ENCODE measurements at places on chromosomes 6 and 20.

DNA sequence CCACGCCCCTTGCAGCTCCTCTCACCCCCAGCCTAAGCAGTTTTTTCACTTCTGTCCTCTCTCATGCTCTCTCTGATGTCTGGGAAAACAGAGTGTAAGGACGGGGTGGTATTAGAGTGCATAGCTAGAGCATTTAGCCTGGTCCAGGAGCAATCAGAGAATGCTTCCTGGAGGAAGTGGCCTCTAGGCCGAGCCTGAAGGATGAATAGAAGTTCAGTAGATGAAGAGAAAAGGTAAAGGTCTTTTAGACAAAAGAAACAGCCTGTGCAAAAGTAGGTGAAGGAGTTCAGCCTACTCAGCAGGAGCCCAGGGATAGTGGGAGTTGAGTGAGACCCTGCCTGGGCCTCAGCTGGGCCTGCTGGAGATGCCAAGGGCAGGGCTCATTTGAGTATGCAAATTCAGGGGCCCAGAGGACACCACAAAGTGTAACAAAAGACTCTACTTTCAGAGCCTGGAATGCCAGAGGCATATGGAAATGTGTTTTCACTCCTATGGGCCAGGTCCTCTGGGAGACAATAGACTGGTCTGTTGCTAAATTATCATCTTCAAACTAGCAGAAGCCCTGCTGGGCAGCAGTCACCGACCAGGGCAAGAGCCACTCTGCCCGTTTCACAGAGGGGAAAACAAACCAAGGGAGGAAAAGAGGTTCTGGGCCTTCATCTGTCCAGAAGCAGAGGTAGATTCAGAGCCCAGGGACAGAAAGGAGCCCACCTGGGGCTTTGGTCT, 19.7 kb upstream of the TM9SF4 start:
- DNase-seq: peak; percentile 9

DNA sequence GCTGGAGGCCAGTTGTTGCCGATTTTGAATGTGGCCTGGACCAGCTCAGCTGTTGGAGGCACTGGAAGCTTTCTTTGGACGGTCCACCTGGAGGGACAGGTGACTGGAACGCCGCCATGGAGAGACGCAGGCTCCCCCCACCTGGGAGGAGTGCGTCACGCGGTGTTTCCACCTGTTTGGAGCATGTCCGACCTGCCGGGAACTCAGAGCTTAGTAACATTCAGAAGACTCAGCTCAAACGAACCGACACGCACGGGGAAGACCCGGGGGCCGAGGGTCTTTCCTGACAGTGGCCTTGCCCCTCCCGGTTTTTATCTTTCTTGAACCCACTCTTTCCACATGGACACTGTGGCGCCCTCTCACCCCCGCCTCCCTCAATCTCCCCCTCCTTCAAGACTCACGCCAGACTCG, 141.6 kb downstream of the SMOC2 start:
- DNase-seq: no peak

- no peak for DNase-seq
Measured at GRCh38 chr20:35010405-35011192, 54.9 kb downstream of the MYH7B start.

GRCh38 chr6:91705646-91706045, 1118.8 kb upstream of the MAP3K7 start:
- no peak for DNase-seq

GRCh38 chr6:105600336-105601260, 197.7 kb upstream of the PREP start:
- DNase-seq: peak; percentile 83
